ENCODE measurements at places on chromosomes 16 and 17. TPM values are rescaled to one million over a fixed set of nuclear protein-coding genes. Genes with fewer than 3 reads are reported as not detected.

Gene TIMM22
- total RNA-seq: 7.7 TPM

Gene CACNG1
- not detected for total RNA-seq

Gene CCL14
- total RNA-seq: 224 TPM

DNA sequence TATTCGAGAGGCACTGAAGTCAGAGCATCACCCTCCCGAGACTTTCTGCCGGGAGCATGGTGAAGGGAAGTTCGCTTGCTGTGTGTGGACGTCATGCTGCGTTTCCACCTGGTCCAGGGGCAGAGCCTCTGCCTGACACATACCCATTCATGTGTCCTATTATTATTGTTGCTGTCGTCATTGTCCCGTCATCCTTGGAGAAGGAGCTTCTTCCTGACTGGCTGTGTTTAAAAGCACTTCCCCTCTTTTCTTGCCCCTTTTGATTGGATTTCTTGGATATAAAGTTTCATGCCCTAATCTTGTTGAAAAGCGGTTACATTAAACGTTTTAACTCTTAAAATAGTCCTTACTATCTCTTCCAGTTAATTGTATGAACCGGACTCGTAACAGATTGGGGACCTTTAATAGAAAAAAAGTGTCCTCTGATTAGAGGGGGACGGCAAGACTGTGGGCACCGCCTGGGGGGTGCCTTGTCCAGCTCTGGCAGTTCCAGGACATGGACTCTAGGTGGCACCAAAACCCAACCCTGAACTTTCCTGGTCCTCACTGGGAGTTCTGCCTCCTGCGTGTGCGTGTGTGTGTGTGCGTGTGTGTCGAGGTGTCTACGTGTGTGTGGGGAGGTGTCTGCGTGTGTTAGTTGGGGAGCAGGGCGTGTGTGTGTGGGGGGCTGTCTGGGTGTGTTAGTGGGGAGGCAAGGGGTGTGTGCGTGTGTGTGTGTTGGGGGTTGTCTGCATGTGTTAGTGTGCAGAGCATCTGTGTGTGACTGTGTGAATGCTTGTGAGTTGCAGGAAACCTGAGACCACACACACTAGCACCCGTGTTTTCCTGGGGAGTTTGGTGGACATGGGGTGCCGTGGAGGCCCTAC lies 133.3 kb upstream of the CIBAR2 start:
- no peak for DNase-seq

GRCh38 chr17:48068491-48068961 lies 20.4 kb downstream of the NFE2L1 start:
- no peak for DNase-seq

GRCh38 chr16:11240636-11241473 lies 15.1 kb downstream of the SOCS1 start:
- DNase-seq: no peak

GRCh38 chr17:62696256-62696655 lies 68.8 kb downstream of the MRC2 start:
- peak; percentile 68 for DNase-seq
